ENCODE measurements at places on chromosomes 5 and 9.
A peak's percentile ranks its signal among the peaks of the same experiment; 100 is the strongest.

- DNase-seq = no peak
These were observed 106.3 kb upstream of the SPOCK1 start for GRCh38 chr5:137605411-137605810.

GRCh38 chr5:79924936-79925893, 65.8 kb downstream of the MTX3 start:
- DNase-seq = no peak

GRCh38 chr9:105967797-105968196, 273.5 kb downstream of the TMEM38B start:
- DNase-seq = no peak

- no peak for DNase-seq
These were observed 157.2 kb downstream of the ESM1 start for GRCh38 chr5:54828151-54828550.

GRCh38 chr5:168651648-168652047, 72.5 kb upstream of the PANK3 start:
- no peak for DNase-seq

DNA sequence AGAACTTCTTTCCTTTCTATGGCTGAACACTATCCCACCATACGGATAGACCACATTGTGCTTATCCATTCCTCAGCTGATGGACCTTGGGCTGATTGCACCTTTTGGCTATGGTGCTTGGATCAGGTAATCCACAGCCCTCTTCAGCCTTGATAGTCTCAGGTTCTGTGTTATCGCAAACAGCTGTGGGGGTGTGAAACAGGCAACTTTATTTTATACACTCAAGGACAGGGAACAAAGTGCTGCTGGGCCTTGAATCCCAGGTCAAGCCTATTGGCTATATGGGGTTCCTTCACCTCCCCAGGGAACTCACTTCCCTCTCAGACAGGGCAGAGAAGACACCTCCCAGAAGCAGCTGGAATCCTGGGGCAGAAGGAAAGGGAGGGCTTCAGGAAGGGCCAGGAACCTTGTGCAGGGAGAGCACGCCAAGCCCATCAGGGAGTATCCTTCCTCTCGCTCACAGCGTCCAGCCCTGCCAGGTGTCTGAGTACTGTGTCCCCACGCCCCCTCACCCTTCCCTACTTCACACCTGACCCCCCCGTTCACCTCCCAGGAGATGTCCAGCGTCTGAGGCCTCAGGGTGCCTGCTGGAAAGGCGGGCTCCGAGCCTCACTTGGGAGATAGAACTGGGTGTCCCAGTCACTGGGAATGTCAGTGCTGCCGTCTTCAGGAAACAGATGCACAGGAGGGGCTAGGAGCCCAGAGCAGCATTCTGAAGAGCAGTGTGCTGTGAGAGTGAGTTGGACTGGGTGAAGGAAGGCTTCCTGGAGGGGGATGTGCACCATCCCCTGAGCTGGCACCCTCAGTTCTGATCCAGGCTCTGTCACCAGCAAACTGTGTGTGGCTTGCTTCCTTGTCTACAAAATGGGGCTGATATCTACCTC, 32.8 kb downstream of the AFAP1L1 start:
- no peak for DNase-seq

DNA sequence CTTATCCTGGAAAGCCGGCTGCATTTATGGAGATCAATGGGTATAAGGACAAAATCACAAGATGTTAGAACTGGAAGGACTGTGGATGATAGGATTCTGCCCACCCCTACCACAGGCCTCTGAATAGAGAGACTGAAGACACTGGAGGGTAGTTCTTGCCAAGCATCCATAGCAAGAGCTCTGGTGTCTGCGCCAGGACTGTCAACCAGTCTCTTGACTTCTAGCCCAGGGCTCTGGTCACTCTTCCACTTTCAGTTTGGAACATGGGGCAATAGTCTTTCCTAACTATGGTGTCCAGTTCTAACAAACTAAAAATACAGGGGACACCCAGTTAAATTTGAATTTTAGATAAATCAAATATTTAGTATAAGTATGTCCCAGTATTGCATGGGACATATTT, 23.4 kb downstream of the LARP1 start:
- no peak for DNase-seq

- DNase-seq = peak; percentile 26
These were observed 24.2 kb downstream of the NEK6 start for GRCh38 chr9:124281931-124282371.

GRCh38 chr5:151173711-151174611, 16.4 kb upstream of the ANXA6 start:
- no peak for DNase-seq

DNA sequence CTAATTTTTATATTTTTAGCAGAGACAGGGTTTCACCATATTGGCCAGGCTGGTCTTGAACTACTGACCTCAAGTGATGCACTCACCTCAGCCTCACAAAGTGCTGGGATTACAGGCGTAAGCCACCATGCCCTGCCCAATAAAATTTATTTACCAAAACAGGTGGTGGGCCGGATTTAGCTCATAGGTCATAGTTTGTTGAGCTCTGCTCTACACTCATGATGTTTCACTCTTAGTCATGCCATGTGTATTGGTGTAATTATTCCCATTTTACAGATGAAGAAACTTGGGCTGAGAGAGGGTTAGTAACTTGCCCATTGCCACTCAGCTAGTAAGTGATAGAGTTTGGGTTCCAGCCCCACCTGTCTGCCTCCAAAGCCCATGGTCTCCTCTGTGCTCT, 93.1 kb upstream of the WWC1 start:
- no peak for DNase-seq

Measured in T1000 (cell line).